ENCODE measurements at places on chromosomes 4 and X.
A peak's percentile ranks its signal among the peaks of the same experiment; 100 is the strongest.

- DNase-seq = no peak
These were observed 122.9 kb downstream of the PDLIM5 start for GRCh38 chr4:94574616-94575015.

- no peak for DNase-seq
These were observed 188.5 kb upstream of the STS start for GRCh38 chrX:6959006-6959405.

- peak; percentile 84 for DNase-seq
These were observed 89.7 kb downstream of the LRP2BP start for GRCh38 chr4:185305979-185306442.

GRCh38 chrX:101219116-101219863 is at the start of gene DRP2:
DRP2 (plus strand) TSS chrX:101219786; CDS start chrX:101231648, 11,862 bp downstream.
- no peak for DNase-seq

DNA sequence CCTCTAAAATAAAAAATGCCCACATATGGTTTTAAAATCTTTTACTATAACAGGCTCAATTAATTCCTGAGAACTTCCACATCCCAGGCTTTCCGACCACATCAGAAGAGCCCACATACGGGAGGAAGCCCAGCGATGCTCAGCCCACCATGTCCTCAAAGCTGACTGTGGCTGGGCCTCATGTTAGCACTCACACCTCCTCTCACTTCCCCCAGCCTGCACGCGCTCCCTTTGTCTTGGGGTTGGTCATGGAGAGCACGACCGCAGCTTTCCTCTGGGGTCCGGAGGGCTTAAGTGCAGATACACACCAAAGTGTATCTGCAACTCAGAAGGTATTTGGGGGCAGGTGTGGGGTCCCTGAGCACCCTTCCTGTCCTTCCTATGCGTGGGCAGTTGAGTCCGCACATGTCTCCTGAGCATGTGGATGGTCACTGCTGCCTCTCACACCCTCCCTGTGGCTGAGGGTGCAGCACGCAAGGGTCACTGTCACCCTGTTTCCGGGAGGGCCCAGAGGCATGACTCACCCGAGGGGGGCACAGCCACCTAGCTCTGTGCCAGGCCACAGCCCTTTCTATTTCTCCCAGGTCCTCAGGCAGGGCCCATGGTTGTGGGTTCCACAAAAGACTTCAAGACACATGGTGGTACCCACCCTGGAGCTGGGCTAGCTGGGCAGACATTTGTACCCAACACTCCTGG is 21.2 kb downstream of the WDR1 start:
- peak; percentile 70 for DNase-seq

- no peak for DNase-seq
These were observed 191.8 kb downstream of the KDR start for GRCh38 chr4:54933579-54933978.

DNA sequence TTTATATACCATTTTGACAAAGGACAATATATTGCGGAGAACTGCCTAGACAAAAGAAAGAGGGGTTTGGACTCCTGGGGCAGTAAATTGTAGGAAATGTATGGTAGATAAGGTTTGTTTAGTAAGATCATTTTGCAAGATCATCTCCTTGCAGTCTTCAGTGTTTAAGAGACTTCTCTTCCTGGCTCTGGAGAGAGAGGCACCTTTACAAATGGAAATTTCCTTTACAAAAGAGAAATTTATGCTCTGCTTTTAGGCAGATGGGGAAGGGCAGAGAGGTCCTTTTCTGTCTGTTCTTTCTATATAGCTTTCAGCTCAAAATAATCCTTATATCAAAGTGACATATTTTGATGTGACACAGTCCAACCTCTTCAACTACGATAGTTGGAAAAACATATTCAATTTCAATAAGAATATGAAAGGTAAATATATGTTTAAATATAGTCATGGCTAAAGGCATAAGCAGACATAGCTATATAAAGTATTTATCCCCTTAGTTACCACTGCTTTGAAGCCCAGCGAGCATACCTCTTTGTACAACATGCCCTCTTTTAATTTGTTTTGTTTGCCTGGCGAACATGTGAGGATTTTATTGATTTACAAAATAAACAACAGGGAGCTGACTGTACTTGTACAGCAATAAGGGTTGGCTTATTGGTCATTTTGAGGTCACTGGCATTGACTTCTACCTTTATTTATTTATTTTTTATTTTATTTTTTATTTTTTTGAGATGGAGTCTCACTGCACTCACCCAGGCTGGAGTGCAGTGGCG is 65.2 kb downstream of the TRIM2 start:
- no peak for DNase-seq

- DNase-seq = no peak
These were observed 62.5 kb downstream of the PPEF1 start for GRCh38 chrX:18769812-18770573.

GRCh38 chr4:91837608-91838029 is 466.1 kb upstream of the GRID2 start:
- DNase-seq = peak; percentile 97

DNA sequence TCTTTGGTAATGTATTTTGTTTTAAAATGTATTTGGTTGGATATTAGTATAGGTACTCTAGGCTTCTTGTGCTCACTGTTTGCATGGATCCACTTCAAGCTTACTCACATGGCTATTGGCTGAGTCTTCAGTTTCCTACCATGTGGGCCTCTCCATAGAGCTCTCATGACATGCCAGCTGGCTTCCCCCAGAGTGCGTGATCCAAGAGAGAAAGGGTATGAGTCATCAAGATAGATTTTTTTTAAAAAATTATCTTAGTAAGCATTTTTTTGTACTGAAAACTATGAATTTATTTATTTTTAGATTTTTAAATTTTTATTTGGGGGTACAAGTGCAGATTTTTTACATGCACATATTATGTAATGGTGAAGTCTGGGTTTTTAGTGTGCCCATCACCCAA is 219.1 kb upstream of the AMOT start:
- DNase-seq = no peak

- DNase-seq = no peak
These were observed 557 bp upstream of the ARHGEF6 start for GRCh38 chrX:136781180-136781797.

DNA sequence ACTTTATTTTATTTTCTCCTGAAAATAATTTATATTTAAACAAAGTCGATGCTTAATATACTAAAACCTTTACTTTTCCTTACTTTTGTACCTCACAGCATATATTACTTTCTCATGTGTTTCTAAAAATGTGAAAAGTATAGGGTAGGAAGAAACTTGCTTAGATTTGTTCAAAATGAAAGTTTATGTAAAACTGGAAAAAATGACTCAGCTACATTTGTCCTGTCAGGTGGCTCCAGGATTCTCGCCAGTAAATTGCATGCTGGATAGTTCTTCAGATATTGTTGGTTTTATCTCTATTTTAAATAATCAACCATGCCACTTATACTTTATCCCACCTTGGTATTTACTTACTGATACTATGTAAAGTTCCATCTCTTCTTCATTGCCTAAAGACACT is 159.2 kb upstream of the NDST4 start:
- DNase-seq = no peak

DNA sequence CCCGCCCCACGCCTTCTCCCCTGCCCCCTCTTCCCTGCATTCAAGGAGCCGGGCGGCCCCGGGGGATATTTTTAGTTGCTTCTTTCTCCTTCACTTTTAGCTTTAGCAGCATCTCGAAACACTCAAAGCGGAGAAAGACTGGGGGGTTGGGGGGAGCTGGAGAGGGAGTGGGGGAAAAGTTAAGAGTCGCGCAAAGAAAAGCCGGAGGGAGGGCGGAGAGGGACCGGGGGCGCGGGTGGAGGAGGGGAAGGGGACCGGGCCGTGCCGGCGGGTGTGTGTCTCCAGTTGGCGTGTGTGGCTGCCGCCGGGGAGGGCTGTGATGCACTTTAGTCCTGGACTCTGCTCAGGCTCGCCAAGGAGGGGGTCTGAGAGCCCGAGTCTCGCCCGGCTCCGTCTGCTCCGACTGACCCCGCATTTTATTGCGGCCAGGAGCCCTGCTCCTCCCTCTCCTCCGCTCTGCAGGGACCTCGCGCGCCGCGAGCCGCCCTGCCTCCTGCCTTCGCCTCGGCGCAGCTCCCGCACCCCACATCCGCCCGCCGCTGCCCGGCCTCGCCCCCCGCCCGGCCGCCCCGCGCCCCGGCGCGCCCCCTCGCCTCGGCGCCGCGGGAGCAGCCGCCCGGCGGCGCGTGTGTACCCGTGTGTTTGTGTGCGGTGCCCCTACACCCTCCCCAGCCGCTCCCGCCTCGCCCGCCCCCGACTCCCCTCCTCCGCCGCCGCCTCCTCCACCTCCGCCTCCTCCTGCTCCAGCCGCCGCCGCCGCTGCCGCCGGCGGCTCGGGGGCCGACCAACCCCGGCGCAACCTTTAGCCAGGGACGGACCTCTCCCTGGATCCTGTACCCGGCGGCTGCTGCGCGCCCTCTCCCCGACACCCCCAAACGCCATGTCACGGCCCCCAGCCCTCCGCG is 1.4 kb downstream of the ZNF827 start:
- DNase-seq = peak; percentile 48

DNA sequence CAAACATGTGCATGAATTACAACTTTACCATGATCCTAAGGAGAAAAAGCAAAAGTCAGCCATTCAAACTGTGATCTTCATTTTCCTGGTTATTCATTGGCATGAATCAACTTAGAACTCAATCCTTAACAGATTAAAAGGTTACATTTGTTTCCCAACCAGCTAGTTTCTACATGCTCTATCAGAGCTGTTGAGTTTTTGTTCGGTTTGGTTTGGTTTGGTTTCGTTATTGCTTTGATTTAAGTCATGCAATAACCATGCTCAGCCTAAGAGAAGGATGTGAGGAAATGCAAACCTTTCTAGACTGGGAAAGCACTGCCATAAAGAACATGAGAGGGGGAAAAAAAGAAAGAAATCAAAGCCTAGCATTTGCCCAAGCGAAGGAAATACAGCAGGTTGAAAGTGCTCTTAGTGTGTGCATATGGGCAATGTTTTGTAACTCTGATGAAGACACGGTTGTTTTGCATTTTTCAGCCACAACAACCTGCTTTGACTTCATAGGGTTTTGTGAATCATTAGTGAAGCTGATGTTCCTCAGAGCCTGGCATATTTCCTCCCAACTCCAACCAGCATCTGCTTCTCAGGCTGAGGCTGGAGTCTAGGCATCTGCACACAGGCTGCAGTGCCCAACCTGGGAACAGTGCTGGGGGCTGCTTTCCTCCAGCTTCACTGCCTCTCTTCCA is 234.3 kb downstream of the ZNF674 start:
- no peak for DNase-seq

DNA sequence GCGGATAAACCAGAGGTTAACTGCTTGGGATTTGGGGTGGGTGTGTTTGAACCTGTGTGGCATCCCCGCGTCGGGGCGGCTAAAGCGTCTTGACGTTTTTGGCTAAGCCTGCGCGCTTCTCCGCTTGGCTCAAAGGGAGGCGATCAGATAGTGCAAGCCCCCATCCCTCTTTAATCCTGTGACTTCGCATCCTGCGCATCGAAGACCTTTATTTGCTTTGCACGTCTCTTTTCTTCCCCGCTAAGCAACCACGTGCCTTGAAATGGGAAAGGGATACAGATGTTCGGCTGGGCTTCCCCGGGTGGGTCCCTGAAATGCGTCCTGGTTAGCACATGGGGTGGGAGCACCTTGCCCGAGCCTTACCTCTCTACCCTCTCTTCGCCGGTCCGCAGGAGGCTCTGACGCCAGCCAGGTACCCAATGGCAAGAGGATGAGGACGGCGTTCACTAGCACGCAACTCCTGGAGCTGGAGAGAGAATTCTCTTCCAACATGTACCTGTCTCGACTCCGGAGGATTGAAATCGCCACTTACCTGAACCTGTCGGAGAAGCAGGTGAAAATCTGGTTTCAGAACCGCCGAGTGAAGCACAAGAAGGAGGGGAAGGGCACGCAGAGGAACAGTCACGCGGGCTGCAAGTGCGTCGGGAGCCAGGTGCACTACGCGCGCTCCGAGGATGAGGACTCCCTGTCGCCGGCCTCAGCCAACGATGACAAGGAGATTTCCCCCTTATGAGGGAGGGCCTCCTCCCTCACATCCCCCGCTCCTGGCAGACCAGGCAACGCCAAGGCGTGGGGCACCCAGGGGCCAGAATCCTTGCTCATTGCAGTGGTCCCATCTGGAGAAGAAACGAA is 1.5 kb downstream of the GSX2 start:
- no peak for DNase-seq

- DNase-seq = no peak
These were observed 36.9 kb downstream of the ENPEP start for GRCh38 chr4:110512901-110513300.

GRCh38 chr4:42112846-42113245 is 39.6 kb downstream of the BEND4 start:
- DNase-seq = no peak

- no peak for DNase-seq
These were observed 277.5 kb downstream of the IL15 start for GRCh38 chr4:141913928-141914327.

DNA sequence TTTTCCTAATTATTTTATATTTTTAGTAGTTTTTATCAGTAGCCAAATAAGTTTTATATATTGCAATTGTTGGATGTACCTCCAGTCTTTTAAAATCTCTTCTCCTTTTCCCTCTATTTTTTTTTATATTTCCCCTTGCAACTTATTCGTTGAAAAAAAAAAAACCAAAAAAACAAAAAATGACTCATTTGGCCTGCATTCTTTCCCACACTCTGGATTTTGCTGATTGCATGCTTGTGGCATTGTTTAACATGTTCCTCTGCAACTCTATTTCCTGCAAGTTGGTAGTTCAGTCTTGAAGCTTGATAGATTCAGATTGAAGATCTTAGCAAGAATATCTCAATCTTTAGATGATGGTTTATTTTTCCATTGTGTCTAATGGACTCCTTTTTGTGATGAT is 260.6 kb upstream of the BOD1L1 start:
- peak; percentile 73 for DNase-seq

- no peak for DNase-seq
These were observed 1640.9 kb upstream of the PCDH7 start for GRCh38 chr4:29079260-29079659.

GRCh38 chrX:136176399-136176825 is 29.1 kb downstream of the FHL1 start:
- peak; percentile 64 for DNase-seq

DNA sequence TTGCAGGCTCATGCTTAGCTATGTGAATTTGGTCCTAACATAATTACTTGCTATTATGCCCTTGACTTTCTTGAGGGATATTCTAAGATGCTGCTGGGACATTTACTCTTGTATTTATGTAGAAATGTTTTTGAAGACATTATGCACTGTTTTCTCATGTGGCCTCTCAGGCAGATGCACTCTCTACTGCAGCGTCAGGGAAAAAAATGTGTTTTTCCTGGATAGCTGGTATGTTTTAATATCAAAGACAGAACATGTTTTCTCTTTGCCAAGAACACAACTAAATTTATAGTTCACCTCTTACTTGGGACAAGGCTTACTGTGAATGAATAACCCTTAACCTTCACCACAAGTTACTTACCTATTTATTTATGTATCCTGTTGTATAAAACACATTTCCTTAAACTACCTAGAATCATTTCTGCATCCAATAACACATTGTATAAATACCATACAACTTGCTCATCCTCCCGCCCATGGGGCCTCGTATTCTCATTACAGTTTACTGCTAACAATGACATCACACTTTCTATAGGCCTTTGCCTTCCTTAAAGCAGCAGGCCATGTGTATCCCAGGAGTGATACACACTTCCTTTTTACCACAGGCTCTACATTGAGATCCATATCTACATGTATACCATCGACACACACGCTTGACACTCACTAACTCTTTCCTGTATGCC is 178.7 kb downstream of the SLIT2 start:
- no peak for DNase-seq
